GM10248 (cell line): ENCODE measurements at places on chromosomes 3 and 15.

GRCh38 chr3:144963810-144964209 is 992.2 kb downstream of the DIPK2A start:
- DNase-seq, result no peak

- no peak for DNase-seq
Observed at GRCh38 chr3:197528190-197528589, 27.6 kb downstream of the BDH1 start.

DNA sequence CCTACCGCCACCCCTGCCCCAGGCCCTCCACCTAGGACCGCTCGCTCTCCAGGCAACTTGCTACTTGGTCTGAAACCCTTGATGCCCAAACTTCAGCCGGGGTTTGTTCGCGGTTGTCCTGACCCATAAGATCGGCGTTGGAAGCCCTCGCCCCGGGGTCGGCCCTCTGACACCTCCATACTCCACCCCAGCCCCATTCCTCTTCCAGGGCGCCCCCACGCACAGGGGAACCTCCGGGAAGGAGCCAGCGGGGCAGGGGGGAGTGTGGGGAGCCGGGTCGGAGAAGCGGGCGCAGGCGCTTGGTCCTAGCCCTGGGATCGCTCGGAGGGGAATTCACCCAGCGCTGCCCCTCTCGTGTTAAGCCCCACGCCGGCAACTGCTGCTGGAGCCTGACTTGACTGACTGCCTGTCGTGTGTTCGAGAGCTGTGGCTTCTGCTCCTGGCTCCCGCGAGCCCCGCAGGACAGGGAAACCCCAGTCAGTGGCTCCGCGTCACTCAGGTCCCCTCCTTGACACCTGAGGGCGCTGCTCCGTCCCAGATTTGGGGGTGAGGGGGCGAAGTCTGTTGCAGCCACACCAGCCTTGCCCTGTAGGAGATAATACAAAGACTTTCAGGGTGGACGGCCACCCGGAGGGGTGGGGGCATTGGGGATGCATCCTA is 675 bp downstream of the RYR3 start:
- DNase-seq, result no peak

- no peak for DNase-seq
Observed at GRCh38 chr3:126435456-126436315, 40.0 kb downstream of the ZXDC start.

GRCh38 chr15:90016721-90017120 is 15.6 kb downstream of the ZNF710 start:
- DNase-seq, result no peak

DNA sequence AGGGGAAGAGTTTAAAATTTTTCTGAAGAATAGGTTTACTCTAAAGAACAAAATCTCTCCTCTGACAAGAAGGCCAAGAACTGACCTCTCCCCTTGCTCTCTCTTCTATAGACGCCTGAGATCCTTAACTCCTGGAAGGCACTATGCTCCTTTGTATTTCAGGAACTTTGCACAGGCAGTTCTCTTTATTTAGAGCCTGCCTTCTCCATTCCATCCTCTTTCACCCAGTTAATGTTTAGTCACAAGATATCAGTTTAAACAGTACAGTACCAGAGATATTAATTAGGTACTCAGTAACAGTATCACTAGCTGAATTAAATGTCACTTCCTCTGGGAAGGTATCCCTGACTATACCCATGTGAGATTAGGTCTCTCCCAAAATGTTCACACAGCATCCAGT is 33.5 kb downstream of the HERC1 start:
- DNase-seq, result no peak

DNA sequence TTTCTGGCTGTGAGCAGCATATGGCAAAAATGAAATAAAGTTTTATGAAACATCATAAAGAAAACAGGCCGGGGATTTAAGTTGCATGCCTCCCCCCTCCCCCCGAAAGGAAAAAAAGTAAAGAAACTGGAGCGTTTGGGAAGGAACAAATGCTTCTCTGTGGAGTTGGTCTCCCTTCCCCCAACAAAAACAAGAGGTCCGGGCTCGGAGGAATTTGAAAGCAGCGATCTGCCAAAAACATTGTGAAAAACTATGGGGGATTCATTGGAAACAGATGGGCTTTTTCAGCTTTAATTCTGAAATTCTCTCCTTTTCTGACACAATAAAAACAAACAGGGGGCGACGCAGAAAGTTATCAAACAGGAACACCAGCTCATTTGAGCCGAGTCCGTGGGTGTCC is 17.0 kb downstream of the RGMA start:
- DNase-seq, result no peak

DNA sequence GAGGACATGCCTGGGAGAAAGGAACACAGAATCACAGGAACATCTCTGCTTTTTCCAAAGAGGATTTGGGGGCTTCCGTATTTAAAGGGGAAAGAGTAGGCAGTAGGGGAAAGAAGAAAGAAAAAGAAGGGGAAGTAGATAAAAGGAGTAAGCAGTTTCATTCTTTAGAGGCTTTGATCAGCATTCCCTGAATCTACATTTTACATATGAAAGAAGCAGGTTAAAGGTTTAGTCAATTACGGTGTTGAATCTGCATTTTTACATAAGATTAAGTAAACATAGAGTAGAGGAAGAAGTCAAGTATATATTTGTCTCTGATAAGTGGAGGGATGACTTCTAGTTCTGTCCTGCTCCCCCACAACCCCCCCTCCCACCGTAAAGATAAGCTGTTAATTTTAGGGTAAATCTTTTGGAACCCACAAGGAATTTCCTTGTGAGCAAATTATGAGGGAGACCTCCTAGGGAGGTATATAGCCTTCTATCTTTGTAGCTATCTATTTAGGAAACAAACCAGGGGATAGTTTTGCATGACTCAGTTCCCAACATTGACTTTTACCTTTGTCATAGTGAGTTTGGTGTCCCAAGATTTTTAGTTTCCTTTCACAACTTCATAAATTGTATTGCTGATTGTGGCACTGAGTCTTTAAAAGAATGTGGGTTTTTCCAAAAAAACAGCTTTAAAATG is 8.7 kb upstream of the P2RY12 start:
- DNase-seq, result no peak

- DNase-seq, result no peak
Observed at GRCh38 chr15:37891766-37892368, 42.6 kb upstream of the TMCO5A start.

- no peak for DNase-seq
Observed at GRCh38 chr15:29425864-29426263, 156.2 kb upstream of the NSMCE3 start.

GRCh38 chr3:43400781-43401730 is 114.7 kb downstream of the SNRK start:
- no peak for DNase-seq

- DNase-seq, result no peak
Observed at GRCh38 chr3:123723070-123723469, 138.2 kb upstream of the HACD2 start.
